ENCODE measurements at places on chromosomes 4 and X.

DNA sequence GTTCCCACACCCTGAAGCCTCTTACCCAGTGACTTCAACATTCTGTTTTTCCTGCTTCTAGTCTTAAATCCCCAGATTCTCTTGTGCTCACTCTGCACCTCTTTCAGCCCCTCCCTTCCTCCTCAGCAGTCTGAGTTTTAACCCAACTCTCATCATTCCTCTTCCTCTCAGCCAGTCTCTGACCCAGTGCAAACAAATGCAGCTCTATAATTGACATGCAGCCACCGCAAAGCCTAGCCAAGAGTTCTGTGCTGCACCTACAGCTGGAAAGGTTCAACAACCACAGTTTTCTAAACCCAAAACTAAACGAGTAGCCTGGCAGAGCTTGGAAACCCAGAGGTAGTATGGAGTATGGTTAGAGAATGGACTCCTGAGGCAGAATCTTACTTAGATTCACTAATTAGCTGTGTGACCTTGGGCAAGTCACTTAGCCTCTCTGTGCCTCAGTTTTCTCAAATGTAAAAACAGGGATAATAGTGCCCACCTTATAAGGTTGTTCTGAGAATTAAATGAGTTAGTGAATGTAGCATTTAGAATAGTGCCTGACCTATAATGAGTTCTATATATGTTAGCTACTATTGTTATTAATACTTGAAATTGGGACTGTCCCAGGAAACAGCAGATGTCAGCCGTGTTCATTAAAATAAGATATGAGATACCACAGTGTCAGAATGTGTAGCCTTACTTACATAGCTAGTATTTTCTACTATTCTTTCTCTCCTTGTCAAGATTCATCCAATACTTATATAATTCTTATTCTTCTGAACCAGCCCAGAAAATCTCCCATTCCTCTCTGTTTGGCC, 3.5 kb downstream of the TMEM154 start:
- DNase-seq = no peak

GRCh38 chrX:111465669-111466068, 45.8 kb upstream of the SERTM2 start:
- no peak for DNase-seq

DNA sequence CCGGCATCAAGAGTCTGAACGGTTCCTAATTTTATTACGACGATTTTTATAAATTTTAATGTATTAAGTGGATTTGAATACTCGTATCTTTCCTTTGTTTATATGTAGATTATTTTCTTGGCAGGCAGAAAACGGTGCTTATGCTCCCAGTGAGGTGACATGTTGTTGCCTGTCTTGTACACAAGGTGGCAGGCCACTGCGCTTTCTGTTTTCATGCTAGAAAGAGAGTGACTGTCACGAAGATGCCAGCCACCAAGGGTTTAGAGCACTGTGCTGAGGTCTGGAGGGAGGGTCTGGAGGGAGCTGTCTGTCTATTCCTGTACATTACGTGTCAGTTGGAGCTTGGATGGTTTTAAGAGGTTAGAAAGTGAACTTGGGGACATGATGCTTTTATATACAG, 87.7 kb downstream of the SHROOM2 start:
- DNase-seq = no peak

GRCh38 chr4:189121336-189121735, 819.3 kb upstream of the FRG1 start:
- DNase-seq = no peak

GRCh38 chr4:5752376-5753184, 41.6 kb downstream of the EVC start:
- DNase-seq = no peak

- no peak for DNase-seq
Measured at GRCh38 chr4:25489253-25489797, 112.3 kb downstream of the ANAPC4 start.

DNA sequence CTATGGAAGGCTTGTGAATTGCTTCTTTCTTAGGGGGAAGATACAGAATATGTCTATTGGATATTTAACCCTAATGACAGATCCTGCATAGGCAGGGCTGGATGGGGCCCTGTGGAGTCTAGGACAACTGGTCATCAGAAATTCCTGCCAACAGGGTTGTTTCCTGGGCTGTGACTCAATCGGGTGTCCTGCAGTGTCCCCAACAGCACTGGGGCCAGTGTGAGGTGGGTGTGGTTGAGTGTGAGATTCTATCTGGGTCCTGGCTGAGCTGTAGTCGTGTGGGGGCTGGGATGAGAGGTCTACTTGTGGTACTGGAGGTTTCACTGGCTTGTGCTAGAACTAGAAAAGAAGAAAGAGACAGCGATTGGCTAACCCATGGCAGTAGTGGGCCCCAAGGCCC, 87.3 kb upstream of the WDR1 start:
- DNase-seq = no peak

DNA sequence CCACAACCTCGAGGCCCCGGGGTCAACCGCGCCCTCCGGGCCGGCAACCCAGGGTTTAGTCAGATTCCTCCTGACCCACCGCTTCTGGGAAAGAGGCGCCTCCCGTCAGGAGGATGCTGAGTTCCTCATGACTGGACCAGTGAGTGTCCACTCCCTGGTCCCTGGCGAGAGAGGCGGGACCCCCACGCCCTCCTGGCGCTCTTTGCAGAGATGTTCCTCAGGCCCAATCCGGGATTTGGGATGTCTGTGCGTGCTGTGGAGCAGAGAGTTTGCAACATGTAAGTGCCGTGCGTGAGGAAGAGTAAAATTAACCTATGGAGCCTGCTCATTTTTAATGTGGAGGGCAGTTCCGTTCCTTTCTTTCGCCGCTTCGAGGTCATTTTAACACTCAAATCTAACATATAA, 824 bp upstream of the UGDH start:
- DNase-seq = peak; percentile 85

DNA sequence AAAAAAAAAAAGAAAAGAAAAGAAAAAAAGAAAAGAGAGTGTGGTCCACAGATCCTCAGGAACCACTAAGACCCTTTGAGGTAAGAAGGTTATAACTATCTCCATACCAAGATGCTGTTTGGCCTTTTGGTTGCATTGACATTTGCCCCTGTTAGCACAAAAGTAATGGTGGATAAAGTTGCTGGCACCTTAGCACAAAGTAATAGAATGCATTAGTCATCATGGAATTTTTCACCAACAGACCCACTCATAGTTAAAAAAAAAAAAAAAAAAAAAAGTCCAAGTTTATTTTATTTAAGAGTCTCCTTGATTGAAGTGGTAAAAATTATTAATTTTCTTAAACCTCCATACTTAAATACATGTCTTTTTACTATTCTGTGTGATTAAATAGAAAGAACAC, 78.4 kb upstream of the RBPJ start:
- DNase-seq = no peak

GRCh38 chr4:179521952-179522351, 2079.7 kb upstream of the AGA start:
- no peak for DNase-seq

DNA sequence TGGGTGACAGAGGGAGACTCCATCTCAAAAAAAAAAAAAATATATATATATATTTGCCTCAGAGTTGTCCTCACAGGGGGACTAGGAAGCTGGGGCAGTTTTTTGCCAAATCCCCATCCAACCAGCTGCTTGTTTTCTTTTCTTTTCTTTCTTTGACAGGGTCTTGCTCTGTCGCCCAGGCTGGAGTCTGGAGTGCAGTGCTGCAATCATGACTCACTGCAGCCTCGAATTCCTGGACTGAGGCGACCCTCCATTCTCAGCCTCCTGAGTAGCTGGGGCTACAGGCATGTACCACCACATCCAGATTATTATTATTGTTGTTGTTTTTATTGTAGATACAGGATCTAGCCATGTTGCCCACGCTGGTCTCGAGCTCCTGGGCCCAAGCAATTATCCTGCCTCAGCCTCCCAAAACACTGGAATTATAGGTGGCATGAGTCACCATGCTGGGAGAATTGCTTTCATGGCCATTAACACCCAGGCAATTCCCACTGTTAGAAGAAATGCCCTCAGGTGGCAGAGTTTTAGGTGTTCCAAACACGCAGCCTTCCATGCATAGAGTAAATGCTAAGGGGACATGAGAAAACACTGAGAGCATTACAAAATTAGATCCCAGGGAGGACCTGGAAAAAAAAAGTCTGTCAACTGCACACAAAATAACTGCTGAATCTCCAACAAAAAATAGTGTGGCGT, 98.0 kb downstream of the ARHGAP6 start:
- no peak for DNase-seq

DNA sequence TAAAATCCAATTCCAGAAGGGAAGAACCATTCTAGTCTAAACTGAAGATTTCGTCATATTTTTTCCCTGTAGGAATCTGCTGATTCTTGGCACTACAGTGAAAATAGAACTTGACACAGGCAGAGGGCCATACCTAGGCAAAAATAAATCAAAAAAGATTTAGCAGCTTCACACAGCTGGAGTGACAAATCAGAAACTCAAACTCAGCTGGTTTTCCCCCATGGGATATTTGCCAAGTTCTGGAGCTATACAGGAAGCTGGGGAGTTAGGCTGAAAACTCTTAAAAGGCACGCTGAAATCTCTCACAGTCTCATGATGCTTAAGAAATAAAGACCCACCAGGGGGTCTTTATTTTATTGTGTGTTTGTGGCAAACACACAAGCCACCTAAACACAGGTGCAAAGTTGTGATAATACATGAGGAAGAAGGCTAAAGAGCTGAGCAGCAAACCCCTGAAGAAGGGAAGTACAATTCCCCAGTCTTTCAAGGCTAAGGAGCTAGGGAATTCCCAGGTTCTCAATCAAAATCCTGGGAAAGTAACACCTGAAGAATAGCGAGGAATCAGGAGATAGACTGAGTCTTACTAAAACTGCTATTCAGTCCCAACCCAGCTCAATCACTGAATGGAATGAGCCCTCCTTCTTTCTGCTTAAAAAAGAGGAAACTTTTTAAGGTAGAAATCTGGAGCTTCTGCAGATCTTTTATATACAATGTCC, 32.1 kb upstream of the BEND2 start:
- no peak for DNase-seq

GRCh38 chr4:54668014-54668611, 10.4 kb downstream of the KIT start:
- no peak for DNase-seq

DNA sequence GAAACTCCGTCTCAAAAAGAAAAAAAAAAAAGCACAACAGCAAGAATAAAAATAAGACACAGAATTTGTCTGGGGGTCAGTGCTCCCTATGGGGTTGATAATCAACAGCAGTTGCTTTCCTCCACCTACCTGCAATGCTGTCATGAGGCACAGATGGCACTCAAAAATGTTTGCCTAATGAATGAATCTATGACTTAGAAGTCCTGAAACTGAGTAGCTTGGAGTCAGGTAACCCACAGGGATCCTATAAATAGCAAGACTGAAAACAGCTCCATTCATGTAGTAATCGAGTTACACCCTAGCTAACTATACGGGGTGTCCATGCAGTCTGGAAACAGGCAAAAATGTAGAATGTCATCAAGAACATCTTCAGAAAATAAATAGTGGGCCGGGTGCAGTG, 19.8 kb upstream of the DDX3X start:
- no peak for DNase-seq
